ENCODE measurements at places on chromosomes 4 and X.
A peak's percentile ranks its signal among the peaks of the same experiment; 100 is the strongest.

- no peak for DNase-seq
Measured at GRCh38 chr4:82331814-82332213, 42.0 kb downstream of the HNRNPD start.

DNA sequence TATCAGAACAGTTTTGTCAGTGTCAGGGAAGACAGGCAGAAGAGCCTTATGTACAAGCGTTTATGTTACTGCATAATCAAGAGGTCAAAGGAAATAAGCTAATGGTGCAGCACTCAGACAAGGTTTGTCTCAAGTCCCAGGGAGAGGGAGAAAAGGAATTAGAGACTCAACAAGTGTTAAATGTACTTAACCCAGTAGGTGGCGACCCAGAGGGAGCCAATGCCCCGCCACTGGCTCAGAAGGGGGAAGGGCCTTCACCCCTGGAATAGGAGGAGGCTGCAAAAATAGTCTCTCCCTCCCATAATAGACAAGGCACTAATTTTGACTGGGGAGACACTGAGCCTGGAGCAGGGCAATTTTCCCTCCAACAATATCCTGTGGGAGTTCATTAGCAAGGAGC is 14.1 kb upstream of the PAPSS1 start:
- DNase-seq = no peak

DNA sequence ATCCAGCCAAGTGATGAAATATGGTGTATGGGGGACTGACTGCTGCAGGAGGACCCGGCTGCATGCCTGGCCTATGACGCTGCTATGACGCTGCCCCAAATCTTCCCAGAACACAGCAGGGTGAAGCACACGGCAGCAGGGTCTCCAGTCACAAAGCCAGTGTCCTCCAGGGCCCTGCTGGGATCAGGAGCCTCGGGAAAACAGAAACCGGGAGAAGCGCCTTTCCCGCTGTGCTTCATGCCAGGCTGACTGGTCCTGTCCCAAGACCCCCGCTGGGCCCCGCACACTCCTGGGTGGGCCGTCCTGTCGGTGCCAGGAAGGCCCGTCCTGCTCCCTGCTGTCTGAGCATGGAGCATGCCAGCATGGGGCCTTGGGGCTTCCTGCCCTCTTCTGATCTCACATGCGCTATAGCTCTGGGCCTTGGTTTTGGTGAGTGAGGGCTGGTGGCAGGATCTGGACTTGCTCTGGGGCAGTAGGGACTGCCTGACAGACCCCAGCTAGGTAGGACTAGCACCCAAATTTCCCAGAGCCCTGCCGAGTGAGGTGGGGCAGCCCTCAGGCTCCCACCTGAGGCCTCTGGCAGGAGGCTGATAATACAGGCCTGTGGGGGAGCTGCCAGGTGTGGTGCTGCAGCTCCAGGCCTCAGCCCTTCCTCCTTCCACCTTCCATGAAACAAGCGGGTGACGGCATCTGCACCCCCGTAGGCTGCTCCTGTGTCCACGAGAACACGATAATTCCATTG is 64.0 kb downstream of the ACOX3 start:
- DNase-seq = no peak

- DNase-seq = peak; percentile 1
Measured at GRCh38 chrX:125998432-125998831, 167.7 kb downstream of the DCAF12L2 start.

DNA sequence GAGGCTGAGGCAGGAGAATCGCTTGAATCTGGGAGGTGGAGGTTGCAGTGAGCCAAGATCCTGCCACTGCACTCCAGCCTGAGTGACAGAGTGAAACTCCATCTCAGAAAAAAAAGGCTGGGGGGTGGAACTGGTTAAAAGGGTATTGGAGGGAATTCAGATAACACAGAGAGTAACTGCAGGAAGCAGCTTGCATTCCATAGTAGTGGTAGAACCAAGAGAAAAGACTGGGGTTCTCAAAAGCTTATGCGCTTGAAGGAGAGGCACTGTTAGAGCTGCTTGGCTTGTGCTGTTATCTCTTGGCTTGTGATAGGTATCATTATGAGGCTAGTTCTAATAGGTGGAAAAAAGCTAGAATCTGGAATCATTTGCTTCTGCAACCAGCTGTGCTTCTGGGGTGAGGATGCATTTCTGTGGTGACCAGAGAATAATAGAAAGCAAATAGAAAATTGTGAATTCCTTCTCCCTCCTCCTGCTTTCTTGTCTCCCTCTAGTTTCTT is 91.2 kb upstream of the ELOVL6 start:
- DNase-seq = no peak

DNA sequence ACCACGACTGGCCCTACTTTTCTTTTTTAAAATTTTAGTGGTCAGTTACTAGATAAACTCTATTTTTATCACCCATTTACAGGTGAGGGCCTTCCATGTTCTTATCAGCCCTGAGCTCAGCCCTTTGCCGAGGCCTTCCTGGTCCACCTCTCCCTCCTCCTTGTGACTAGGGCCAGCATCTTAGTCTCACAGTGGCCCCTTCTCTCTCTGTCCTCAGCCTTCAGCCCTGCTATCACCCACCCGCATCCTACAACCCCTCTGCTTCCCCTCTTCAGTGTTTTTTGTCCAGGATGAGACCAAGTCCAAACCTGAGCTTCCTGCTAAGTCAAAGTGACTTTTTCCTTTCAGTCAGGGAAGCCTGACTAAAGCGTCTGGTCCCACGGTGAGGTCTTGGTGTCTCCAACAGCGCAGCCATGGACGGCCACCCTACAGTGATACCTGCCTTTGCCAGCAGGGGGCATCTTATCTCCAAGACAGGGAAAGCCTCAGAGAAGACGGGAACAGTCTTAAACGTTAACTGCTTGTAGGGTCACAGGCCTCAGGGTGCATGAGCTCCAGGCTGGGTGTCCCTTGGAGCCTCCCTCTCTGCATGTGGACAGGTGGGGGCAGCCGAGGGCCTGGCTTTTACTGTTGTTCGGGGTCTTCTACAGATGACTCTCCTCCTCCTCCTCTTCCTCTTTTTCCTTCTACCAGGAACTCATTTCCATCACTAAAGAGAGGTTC is 11.7 kb upstream of the GAGE10 start:
- DNase-seq = peak; percentile 20

DNA sequence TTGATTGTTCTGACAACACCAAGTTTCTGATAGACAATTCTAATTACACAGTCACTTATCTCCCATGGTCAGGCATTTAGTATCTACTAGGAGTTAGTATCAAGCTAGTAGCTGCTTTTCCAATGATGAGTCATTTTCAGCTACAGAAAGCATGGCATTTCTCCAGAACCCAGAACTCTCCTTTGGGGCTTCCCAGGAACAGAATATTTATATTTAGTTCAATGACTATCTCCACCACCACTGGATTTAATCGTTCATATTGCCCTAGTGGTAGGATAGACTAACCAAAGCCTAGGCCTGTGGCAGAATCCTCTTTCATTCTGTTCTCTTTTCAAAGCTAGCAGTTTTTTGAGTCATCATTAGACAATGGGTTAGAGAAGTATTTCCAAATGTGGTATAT is 569.4 kb downstream of the GABRG1 start:
- DNase-seq = peak; percentile 20

DNA sequence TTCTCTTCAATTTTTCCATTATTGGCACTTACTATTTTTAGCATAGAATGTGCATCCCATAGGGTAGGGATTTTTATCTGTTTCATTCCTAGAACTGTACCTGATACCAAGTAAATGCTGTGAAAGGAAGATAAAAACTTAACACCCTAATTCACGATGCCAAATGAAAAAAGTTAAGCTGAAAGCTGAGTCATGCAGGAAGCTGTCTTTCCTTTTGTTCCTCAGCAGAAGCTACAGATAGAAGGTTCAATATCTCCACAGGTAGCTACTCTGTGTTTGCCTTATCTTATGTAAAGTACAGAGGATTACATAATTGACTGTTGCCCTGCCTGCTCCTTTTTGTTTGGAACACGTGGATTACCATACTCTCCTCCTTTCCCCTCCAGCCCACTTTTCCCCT is 77.0 kb downstream of the LRP2BP start:
- DNase-seq = no peak

DNA sequence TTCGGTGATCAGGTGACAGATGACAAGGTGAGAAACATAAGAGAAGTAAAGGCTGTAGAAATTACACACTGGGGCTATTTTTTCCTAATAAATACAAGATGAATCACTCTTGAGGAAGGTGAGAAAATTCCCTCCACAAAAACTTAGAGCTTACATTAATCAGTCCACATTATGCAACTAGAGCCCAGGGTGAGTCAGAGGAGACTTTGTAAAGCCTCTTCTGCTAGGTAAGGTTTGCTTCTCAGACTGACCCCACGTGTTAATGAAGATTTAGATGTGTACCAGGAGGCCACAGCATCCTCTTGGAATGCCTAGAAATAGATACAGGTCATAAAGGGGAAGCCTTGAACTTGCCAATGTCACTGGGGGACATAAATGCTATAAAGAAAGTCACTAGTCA is 396.0 kb upstream of the SMIM31 start:
- DNase-seq = no peak

- peak; percentile 88 for DNase-seq
Measured at GRCh38 chr4:40321574-40322275, 13.4 kb upstream of the CHRNA9 start.

GRCh38 chr4:96227515-96227914 is 387.6 kb downstream of the PDHA2 start:
- DNase-seq = no peak

DNA sequence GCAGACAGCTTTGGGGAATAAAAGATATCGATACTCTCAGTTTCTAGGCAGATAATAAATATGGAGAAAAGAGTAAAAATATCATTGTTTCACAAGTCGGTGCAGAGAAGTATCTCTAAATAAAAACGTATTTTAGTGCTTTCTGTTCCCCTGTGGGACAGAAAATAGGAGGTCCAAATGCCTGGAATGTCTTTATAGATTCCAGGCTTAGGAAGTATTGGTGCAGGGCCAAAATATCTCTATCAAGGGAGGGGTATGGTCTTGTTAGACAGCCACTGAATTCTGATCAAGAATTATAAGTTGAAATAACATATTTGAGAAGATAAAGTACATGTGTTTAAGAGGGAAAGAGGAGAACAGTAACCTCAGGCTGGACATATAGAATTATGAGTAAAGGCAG is 596.4 kb downstream of the PCDH18 start:
- DNase-seq = peak; percentile 15

DNA sequence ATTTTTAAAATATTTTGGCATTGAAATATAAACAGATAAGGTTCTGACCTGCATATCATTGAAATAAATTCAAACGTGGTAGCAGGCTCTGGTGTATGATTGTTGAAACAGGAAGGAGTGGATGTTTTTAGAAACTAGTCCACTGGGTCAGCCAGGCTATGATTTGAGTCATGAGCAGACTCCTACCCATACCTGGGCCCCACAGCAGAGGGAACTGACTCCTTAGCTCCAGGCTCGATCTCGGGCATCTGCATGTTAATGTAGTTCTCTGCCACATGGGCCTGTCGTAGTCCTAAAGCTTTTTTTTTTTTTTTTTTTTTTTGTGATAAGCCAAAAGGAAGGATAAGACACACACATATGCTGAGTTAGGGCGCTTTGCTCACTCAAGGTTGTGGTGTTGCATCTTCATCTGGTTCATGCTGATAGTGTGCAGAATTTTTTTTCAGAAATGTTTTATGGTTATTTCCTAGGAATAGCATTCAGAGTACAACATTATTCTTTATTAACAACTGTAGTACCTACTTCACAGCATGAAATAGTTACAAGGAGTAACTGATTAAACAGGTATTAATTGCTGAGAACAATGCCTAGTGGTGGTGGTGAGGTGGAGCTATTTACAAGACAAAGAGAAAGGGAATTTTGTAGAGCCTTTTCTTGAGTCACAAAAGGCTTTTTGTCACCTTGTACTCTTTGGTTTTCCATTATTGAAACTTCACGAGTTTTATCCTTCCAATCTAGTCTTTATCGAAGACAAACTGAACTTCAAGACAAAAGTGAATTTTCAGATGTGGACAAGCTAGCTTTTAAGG is 27.3 kb downstream of the OFD1 start:
- DNase-seq = peak; percentile 3

GRCh38 chr4:153595894-153596601 is 88.0 kb upstream of the TLR2 start:
- DNase-seq = no peak

DNA sequence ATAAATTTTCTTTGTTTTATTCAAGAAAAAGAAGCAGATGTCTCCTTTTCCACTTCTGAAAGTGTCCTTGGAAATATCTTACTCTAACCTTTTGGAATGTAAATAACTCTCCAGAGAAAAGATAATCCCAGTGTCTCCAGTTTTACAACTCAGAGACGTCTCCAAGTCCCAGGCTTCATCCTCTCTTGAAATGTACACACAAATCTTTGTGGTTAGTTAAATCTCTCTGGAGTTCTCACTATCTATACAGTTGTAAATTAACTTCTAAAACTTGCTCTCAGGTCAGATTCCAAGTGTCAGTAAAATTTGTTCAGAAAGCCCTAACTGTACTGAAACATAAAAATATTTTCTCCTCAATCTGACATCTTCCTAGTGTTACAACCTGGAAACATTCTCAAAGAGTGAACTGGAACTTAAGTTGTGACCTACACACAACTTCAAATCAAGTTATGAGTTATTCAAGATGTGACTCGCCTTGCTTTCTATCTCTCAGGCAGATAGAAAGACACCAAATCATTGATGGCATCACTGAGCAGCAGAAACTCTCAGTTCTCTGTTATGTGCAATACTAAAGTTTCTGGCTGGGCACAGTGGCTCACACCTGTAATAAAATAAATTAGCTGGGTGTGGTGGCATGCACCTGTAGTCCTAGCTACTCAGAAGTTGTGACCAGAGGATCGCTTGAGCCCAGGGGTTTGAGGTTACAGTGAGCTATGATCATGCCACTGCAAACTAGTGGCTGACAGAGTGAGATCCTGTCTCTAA is 284.2 kb downstream of the RCHY1 start:
- peak; percentile 11 for DNase-seq

GRCh38 chr4:87316961-87317360 is 5.7 kb downstream of the HSD17B13 start:
- no peak for DNase-seq

DNA sequence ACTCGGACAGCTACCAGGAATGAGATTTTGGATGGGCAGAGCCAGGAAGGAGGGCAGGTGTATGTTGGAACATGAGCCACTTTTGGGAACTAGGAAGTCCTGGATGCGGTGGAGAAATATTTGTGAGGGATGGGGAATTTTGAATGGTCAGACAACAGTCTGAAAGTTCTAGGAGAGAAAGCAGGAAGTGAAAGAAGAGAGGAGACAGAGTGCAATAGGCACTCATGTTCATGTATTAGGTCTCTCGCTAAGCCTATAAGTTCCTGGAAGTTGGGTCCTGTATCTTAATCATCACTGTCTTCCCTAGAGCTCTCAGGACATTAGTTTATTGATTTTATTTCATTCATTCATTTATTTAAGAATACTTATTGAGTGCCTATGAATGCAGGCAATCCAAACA is 65.7 kb upstream of the CITED1 start:
- no peak for DNase-seq

- no peak for DNase-seq
Measured at GRCh38 chr4:125911058-125911457, 596.3 kb downstream of the FAT4 start.

DNA sequence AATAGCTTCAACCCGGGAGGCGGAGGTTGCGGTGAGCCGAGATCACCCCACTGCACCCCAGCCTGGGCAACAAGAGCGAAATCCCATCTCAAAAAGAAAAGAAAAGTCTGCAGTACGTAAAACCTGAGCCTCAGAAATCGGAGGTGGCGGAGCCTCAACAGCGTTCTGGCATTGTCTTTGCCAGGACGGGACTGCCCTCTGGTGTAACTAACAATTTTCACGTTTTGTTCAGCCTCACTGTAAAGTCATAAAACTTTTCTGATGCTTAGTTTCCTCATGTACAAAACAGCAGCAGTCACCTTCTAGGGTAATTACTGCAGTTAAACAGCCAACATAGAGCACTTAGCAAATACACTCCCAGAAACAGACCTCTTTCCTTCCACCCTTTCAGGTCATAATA is 121.7 kb downstream of the RBM47 start:
- DNase-seq = no peak

- DNase-seq = no peak
Measured at GRCh38 chrX:11908371-11908770, 150.3 kb downstream of the MSL3 start.

All from fibroblast of skin of right quadriceps (primary cell).